ENCODE measurements at places on chromosomes 16 and 17.

DNA sequence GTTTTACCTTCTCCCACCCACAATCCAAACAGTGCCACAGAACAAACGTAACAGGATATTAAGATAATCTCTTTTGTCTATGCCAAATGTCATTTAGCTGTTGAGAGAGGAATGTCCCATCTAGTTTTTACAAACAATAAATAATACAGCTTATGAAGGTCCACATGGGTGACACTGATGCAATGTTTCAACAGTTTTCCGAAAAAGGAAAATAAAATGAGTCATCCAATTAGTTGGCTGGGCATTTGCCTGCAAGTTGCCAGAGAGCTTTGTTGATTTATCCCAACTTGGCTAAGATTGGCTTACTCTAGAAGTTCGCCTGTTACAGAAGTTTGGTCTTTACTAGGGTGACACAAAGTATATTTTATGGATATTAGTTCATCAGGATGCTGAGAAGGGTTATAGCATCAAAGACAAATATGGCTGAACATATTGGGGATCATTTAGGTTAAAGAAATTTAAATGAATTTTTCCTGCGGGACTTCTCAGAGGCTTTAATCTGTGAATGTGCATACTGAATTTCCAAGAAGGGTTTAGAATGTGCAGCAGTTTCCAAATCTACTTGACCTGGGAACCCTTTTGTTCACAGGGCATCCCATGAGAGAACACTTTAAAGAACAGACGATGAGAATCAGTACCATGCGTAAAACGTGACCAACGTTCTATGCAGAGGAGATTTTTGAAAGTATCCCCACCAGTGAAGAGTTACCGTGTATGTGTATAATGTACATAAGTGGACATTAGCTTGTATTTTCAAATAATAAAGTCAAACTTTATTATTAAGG is 73.1 kb downstream of the CDH13 start:
- DNase-seq = no peak

GRCh38 chr17:74011966-74012365 is 191.5 kb upstream of the RPL38 start:
- DNase-seq = peak; percentile 88

GRCh38 chr17:39894681-39895376 is 23.6 kb downstream of the GSDMB start:
- DNase-seq = no peak

GRCh38 chr16:88777471-88778270 is 7.3 kb downstream of the PIEZO1 start:
- no peak for DNase-seq

GRCh38 chr17:28938552-28938951 is 12.8 kb downstream of the PHF12 start:
- DNase-seq = no peak

- no peak for DNase-seq
These were observed 33.1 kb downstream of the N4BP1 start for GRCh38 chr16:48576927-48577326.

GRCh38 chr16:67555795-67556212 is 6.5 kb upstream of the CTCF start:
- no peak for DNase-seq

- no peak for DNase-seq
These were observed 20.1 kb upstream of the ZNF423 start for GRCh38 chr16:49875806-49876715.

DNA sequence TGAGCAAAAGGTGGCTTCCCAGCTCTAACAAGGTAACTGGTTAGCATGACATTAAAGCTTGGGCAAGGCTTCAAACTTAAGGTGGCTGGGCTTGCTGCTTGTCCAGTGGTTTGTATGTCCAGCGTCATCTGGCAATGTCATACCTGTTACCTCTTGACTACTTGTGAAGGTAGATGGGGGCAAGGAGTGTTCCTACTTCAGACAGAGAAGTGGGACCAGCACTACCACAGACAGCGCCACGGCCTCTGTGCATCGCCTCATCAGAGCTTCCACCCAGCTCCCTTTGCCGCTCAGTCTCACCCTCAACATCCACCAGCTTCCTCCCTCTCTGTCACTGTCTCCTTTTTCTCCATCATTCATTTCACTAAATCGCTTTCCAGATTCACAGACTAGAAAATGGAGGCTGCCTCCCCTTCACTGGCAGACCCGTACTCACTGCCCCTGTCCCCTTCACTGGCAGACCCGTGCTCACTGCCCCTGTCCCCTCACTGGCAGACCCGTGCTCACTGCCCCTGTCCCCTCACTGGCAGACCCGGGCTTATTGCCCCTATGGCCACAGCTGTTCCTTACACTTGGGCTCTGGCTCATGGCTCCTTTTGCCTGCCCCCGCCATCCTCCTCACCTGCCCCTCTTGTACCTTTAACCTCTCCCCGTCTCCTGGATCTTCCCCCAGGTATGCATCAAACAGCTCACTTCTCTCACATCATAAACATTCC is 14.8 kb downstream of the CYB5D2 start:
- DNase-seq = no peak

DNA sequence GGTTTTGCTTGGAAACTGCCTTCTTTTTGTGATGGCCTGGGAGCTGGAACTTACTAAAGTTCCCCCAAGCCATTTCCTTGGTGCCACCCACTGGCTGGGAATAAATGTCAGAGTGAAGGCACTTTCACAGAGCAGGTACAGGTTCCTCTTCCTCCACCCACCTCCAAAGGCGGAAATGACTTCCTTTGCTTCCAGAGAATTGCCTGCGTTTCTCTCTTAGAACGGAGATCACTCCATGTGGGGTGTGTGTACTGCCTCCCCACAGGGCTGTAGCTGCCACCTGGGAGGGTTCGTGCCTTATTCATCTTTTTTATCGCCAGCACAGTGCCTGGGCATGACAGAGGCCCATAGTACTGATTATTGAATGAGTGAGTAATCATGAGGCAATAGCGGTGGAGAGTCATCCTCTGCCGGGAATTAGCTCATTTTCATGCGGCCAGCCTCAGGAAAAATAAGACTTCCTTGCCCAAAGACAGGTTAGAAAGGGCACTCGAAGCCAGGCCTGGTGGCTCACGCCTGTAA is 32.2 kb upstream of the HAS3 start:
- DNase-seq = no peak

- no peak for DNase-seq
These were observed 10.6 kb downstream of the ATP6V0D1 start for GRCh38 chr16:67470359-67470758.

- no peak for DNase-seq
These were observed 15.0 kb downstream of the USP31 start for GRCh38 chr16:23134274-23134673.

- no peak for DNase-seq
These were observed 475.1 kb downstream of the WWOX start for GRCh38 chr16:78574571-78574970.

- peak; percentile 55 for DNase-seq
These were observed 4.5 kb upstream of the UNC13D start for GRCh38 chr17:75848523-75849278.

DNA sequence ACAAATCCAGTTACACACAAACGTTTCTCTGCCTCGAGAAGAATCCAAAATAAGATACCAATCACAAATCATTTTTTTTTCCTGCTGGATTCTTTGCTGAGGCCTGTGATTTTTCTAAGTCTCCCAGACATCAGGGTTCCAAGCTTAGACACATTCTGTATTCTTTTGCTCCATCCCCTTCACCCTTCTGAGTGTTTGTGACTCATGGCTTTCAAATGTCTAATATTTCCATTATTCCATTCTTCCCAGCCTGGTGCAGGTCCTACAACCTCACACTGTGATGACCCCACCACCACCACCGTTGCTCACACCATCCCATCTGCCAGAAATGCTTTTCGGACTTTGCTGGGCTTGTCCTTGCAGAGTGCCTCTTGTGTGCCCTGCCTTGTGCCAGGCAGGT is 480.1 kb downstream of the SOX9 start:
- DNase-seq = no peak

DNA sequence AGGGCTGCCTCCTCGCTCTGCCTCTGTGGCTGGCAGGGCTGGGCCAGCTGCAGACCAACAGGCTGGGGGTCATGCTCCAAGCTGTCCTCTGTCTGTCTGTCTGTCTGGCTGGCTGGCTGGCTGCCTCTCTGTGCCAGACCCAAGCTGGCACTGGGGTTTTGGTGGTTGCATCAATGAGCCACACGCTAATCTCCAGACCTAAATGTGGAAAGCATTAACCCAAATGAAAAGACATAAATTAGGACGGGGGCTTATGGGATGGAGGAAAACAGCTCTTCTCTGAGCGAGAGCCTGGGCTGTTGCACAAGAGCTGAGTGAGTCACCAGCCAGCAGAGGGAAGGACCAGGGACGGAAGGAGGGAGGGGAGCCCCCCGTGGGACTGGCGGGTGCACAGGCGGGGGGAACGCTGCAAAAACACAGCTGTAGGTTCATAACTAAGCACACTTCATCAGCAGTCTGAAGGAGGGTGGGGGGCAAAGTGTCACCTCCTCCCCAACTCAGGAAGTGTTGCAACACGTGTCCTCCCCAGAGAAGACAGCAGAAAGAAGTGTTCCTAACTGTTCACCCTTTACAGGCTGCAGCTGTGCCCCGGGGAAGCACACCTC is 83.4 kb downstream of the GAS7 start:
- no peak for DNase-seq

DNA sequence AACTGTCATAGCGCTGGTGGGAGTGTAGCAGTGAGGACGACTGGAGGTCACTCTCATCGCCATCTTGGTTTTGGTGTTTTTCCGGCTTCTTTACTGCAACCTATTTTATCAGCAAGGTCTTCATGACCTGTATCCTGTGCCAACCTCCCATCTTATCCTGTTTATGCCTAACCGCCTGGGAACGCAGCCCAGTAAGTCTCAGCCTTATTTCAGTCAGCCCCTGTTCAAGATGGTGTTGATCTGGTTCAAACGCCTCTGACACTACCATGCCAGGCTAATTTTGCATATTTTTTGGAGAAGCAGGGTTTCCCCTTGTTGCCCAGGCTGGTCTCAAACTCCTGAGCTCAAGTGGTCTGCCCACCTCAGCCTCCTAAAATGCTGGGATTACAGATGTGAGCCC is 179.8 kb upstream of the HSBP1 start:
- DNase-seq = no peak

- no peak for DNase-seq
These were observed 70.4 kb downstream of the GNAO1 start for GRCh38 chr16:56261656-56262055.

- DNase-seq = no peak
These were observed 33.3 kb downstream of the HELZ start for GRCh38 chr17:67211742-67212141.

DNA sequence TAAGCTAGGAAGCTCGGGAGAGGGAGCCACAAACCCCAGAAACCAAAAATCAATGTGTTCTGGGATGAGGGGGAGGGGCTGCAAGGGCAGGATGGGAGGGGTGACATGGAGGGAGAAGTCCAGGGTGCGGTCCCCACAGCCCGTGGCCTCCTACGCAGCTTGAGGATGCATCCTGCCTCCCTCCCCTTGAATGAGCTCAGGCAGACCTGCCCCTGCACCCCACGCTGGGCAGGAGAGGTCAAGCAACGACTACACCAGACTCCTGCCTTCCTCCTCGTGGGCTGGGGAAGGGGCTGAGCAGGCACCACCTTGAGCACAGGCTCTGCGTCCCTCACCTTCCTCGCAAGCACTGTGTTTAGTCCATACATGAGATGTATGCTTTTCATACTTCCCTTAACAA is 3.9 kb downstream of the ANKRD13B start:
- DNase-seq = no peak

DNA sequence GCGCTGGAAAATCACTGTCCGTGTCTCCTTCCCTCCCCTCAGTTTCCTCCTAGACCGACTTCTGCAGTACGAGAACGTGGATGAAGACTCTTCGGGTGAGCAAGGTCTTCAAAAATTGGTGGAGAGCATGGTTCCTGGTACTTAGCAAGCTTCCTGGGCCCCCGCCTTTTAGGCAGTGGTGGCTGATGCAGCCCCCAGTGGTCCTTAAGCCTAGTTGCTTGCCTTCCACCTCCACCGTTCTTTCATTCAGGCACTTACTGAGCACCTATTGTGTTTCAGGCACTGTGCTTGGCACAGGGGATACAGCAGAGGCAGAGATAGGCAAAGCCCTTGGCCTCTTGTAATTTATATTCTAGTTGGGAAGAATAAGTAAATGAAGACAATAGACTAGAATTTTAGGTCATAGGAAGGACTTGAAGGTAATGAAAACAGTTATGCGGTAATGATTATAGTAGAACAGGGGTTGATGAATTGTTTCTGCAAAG is 767 bp downstream of the INO80E start:
- no peak for DNase-seq

DNA sequence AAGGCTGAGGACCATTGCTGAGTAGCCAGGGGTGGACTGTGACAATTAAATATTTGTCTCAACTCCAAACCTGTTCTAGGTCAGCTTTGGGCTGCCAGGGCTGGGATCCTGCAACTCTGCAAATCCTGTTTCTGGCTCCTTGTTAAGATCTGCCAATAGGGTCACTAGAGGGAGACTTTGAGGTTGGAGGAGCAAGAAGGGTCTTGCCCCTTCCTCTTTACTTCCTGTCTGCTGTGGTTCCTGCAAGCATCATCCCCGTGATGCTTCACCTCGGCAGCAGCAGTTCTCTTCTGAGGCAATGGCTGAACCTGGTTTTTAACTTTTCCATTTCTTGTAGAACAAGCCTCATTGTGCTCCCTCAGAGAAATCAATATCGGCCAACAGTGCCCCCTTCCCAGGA is 124.6 kb downstream of the IRX5 start:
- no peak for DNase-seq

GRCh38 chr17:68441070-68441770 is 16.1 kb downstream of the WIPI1 start:
- no peak for DNase-seq

GRCh38 chr17:1347589-1348323 is 52.3 kb downstream of the YWHAE start:
- DNase-seq = no peak

GRCh38 chr16:85753559-85753958 is 2.7 kb upstream of the C16orf74 start:
- no peak for DNase-seq

DNA sequence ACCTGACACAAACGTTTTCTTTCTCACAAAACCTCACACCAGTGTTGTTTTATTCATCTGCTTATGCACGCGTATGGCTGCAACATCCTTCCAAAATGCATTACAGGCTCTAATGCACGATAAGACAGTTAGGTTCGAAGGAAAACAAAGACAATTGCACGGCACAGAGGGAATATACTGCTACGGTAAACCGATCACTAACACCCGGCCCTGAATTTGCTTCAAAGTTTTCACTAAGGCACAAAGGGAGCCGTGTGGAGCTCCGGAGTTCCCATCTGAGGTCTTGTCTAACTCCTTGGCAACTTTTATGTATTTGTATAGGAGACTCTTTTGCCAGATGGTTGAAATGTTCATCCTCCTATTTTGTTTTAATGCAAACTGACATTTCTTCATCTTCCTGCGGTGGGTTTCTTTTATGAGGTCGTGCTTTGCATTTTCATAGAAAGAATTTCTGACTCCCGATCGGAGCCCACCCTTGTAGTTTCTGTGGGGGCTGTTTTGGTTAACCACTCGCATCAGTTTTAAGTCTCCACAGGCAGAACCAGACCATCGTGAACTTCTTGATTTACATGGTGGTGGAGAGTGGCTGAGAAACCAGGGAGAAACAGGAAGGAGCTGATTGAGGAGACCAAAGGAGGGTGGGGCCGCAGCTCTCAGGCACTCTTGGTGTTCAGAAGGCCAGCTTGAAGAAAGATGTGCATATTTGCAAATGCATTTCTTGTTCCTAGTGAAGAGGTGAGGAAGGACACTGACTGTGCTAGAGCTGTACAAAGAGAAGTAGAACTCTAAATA is 516.8 kb downstream of the MAF start:
- DNase-seq = no peak

- no peak for DNase-seq
These were observed 152.0 kb downstream of the C16orf95 start for GRCh38 chr16:87165151-87165550.

Measured in NCI-H1105 (cell line).